ENCODE measurements at places on chromosomes 13 and 19.

DNA sequence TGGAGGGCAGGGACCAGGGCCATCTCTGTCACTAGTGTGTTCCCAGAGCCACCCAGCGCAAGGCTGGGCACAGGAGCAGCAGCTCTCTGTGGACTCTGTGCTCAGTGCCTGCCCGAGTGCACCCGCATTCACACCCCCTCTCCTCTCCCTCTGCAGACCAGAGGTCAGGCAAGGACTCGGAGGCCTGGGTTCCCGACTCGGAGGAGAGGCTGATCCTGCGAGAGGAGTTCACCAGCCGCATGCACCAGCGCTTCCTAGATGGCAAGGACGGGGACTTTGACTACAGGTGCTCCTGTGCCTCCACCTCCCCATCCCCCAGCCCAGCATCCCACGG lies 10.2 kb downstream of the CCDC97 start:
- no peak for DNase-seq

DNA sequence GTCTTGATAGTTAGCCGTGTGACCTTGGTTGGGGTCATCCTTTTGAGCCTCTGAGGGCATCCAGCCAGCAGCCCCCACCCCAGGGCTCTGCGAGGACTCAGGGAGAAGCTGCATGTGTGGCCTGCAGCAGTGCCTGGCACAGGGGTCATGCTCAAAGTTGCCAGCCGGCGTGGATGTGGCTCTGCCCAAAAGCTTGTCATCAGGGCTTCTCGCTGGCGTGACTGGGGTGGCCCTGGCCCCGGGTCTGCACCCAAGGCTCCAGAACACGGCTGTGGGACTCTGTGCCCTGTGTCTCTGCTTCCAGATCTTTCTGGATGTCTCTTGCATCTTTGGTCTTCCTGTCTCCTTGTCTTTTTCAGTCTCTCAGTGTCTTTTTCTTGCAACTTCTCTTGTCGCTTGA lies 90.9 kb downstream of the RYR1 start:
- DNase-seq: no peak

DNA sequence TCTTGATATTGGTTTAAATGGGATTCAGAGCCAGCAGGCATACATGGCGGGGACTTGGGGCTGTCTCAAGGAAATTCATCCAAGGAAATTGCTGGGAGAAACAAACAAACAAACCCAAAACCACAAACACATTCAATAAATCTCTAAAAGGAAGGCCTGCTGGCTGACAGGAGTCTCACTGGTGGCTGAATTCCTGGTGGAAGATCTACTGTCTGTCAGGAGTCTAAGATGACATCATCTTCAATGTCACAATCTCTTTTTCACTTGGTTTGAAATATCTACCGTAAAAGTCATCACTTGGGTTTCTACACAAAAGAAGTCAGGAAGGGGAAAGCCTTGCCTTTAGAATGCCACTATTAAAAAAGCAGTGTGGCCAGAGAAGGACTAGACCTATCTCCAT lies 87.9 kb downstream of the KLF5 start:
- no peak for DNase-seq

DNA sequence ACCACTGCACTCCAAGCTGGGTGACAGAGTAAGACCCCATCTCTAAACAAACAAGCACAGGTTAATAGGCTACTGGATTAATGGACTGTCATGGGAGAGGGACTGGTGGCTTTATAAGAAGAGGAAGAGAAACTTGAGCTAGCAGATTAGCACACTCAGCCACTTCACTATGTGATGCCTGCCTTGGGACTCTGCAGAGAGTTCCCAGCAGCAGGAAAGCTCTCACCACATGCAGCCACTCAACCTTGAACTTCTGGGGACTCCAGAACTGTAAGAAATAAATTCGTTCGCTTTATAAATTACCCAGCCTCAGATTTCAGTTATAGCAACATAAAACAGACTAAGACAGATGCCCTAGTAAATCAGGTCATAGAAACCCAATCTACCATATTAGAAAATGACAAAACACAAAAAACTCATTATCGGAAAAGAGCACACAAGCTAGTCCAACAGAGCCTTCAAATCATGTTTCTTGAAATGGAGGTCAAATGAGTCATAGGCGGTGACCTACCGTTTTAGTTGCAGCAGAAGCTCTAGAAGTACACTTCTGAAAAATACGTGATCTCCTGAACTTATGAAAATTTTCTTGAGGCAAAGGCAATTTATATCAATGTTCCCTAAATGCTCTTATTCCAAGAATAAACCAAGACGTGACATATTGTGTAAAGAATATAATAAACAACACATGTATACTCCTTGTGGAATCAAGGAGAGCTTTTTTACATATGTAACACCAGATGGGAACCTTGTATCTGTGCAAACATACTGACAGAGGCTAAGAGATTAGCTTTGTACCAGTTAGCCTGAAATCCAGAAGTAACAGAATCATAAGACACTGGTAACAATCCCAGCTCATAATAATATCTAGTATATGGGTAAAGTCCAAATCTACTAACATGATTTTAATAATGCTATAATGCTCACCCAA lies 340.9 kb upstream of the SGCG start:
- DNase-seq: no peak

- no peak for DNase-seq
Measured at GRCh38 chr13:31982540-31982939, 49.0 kb upstream of the FRY start.
